ENCODE measurements at places on chromosomes 16 and 17.

GRCh38 chr17:39618246-39618913 lies 8.4 kb upstream of the PPP1R1B start:
- H3K27me3 ChIP-seq: no peaks in the 10 kb centered on the region
- no peak overlapping the region for H3K27ac ChIP-seq
- H3K4me1 ChIP-seq: no peaks in the 10 kb centered on the region
- H3K36me3 ChIP-seq: no peaks in the 10 kb centered on the region
- no peak for DNase-seq
- H3K4me3 ChIP-seq: peak overlapping the region; percentile 65

DNA sequence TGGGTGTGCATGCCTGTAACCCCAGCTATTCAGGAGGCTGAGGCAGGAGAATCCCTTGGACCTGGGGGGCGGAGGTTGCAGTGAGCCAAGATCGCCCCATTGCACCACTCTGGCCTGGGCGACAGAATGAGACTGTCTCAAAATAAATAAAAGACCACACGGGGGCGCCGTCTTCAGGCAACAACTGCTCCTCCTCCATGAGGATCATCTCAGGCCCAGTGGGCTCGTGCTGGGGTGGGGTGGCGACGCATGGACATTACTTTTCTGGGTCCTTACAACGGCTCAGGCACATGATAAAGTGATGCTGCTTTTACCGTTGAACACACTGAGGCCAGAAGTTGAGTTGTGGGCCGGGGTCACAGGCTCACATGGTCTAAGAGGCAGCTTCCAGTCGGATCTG lies 56.2 kb downstream of the PRMT7 start:
- H3K4me3 ChIP-seq: no peak overlapping the region
- H3K27me3 ChIP-seq: no peaks in the 10 kb centered on the region
- H3K4me1 ChIP-seq: peaks cover 27% of the 10 kb centered on the region

GRCh38 chr17:66309793-66310192 lies 7.4 kb downstream of the PRKCA start:
- no peaks in the 10 kb centered on the region for H3K4me1 ChIP-seq
- DNase-seq: no peak
- no peak overlapping the region for H3K4me3 ChIP-seq
- H3K27me3 ChIP-seq: no peaks in the 10 kb centered on the region
- H3K27ac ChIP-seq: no peak overlapping the region
- no peaks in the 10 kb centered on the region for H3K36me3 ChIP-seq

GRCh38 chr16:17224879-17225281 lies 245.9 kb downstream of the XYLT1 start:
- no peak overlapping the region for H3K4me3 ChIP-seq
- no peaks in the 10 kb centered on the region for H3K36me3 ChIP-seq
- peak; percentile 29 for DNase-seq
- H3K27me3 ChIP-seq: no peaks in the 10 kb centered on the region

DNA sequence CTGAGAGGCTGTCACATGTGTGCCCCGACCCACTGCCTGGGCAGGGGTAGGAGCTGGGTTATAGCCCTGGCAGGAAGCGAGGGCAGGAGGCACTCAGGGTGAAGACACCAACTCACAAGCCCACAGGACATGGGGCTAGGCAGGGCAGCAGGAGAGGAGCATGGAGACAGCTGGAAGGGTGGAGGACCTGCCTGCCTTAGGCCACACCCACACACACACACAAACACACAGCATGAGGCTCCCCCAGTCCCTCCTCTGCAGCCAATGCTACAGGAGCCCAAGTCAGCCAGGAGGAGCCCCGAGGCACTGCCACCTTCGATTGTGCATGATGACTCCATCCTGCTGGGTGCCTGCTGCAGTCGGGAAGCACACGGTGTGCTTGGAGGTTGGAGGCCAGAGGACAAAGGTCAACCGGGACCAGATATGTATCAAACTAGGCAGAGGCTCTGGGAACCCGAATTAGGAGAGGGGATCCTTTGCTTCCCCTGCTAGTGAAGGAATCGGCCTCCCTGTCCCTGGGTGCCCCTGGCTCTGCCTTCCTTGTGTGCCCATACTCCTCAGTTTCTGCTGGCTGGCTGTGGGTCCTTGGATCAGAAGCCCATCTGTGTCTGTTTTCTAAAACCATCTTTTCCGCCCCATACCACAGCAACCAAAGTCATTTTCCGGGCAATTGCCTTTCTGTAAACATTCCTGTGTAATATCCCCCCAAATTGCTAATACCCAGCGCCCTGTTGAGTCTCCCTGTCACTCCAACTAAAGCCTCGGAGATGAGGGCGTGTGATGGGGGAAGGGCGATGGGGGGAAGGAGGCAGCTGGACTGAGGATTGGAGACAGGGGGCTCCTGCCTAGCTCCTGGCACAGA lies 20.5 kb downstream of the SRCIN1 start:
- H3K4me3 ChIP-seq: no peak overlapping the region
- H3K27ac ChIP-seq: no peak overlapping the region
- no peaks in the 10 kb centered on the region for H3K27me3 ChIP-seq

GRCh38 chr17:58112970-58113631 lies 29.9 kb downstream of the DYNLL2 start:
- no peak overlapping the region for H3K27ac ChIP-seq
- no peaks in the 10 kb centered on the region for H3K36me3 ChIP-seq
- peak; percentile 78 for DNase-seq

DNA sequence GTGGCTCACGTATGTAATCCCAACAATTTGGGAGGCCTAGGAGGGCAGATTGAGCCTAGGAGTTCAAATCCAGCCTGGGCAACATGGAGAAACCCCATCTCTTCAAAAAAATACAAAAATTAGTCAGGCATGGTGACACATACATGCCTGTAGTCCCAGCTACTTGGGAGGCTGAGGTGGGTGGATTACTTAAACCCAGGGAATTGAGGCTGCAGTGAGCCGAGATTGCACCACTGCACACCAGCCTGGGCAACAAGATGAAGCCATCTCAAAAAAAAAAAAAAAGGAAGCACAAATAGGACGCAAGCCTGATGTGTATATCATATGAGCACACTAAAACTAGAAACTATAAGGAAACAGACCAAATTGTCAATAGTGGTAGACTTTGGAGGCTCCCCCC lies 17.1 kb upstream of the FLCN start:
- DNase-seq: no peak
- no peak overlapping the region for H3K4me3 ChIP-seq
- no peak overlapping the region for H3K27ac ChIP-seq

DNA sequence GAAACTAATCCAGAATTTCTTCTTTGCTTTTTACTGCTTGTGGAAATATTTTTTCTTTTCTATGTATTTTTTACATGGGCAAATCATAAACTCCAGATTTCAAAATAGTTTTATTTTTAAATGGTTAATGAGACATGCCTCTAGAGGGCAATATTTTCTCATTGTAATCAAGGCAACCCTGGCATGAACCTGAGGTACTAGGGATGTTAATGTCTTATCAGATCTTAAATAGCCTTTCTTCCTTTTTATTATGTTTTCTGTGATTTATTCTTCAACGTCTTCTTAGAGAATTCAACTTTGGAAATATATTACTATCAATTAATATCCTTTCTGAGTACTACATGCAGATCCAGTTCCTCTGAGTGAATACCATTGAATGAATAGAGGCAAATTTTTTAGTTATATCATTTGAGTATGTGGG lies 324.7 kb downstream of the BCAS3 start:
- H3K27me3 ChIP-seq: no peaks in the 10 kb centered on the region
- no peak overlapping the region for H3K27ac ChIP-seq
- H3K4me3 ChIP-seq: no peak overlapping the region
- no peak for DNase-seq

- peaks cover 30% of the 10 kb centered on the region for H3K36me3 ChIP-seq
- H3K4me1 ChIP-seq: peaks cover 15% of the 10 kb centered on the region
- H3K27me3 ChIP-seq: no peaks in the 10 kb centered on the region
- no peak overlapping the region for H3K27ac ChIP-seq
- peak; percentile 79 for DNase-seq
These were observed 34.5 kb downstream of the YWHAE start for GRCh38 chr17:1365445-1366039.

DNA sequence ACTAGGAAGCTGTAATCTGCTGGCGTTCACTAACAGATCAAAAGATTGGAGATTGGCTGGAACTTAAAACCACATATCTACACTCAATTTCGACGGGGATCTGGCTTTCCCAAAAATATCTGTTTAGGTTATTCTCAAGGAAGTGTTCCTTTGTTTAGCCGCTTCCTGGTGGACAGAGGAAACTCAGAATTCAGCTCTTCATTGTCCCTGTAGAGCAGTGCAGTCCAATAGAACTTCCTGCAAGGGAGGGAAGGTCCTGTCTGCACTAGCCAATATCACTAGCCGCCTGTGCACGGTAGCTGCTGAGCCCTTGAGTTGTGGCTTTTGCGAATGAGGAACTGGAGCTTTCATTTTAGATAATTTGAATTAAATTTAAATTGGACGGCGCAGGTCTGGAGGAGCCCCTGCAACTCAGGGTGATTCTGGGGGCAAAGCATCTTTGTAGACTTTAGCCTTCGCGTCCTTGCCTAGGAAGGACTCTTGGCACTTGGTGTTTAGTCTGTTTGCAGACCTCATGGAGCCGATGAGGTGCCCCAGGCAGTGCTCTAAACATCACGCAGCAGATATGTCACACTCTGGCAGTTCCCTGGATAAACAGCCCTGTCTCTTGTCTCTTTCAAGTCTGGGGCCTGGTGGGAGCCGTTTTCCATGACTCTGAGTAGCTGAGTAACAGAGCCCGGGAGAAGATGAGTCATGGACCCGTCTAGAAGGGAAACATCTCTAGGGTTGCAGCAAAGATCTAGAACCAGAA lies 122.2 kb downstream of the CCDC182 start:
- no peaks in the 10 kb centered on the region for H3K27me3 ChIP-seq
- H3K36me3 ChIP-seq: no peaks in the 10 kb centered on the region
- peaks cover under 1% of the 10 kb centered on the region for H3K4me1 ChIP-seq
- peak overlapping the region; percentile 12 for H3K4me3 ChIP-seq
- peak overlapping the region; percentile 43 for H3K27ac ChIP-seq
- peak; percentile 70 for DNase-seq

DNA sequence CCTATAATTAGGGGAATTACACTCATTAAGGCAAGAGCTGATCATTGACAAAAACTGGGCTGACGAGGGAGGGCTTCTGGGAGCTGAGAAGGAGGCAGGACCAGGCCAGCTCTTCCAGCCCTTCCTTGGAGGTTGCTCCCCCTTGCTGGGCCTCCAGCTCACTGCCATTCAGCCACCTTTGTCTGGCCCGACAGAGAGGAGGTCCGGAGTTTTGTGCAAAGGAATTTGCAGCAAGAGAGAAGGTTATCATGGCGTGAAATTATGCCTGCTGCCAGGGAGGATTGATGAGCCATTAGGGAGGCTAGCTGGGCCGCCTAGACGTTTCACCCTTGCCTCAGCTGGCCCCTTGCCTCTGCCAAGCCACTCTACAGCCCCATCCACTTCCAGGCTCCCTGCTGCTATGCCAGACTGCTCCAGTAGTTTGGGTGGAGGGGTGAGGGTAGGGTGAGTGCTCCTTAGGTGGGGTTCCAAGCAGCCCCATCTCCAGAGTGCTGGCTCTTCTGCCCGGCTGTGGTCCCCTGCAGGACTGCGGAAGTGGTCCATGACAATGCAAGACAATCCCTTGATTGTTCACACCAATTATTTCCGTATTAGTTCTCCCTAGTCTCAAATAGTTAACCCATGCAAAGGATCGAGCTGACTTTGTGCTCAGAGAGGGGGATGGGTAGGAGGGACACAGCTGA lies 17.1 kb upstream of the PHF12 start:
- H3K27me3 ChIP-seq: no peaks in the 10 kb centered on the region
- H3K36me3 ChIP-seq: no peaks in the 10 kb centered on the region
- no peak for DNase-seq
- H3K27ac ChIP-seq: no peak overlapping the region

DNA sequence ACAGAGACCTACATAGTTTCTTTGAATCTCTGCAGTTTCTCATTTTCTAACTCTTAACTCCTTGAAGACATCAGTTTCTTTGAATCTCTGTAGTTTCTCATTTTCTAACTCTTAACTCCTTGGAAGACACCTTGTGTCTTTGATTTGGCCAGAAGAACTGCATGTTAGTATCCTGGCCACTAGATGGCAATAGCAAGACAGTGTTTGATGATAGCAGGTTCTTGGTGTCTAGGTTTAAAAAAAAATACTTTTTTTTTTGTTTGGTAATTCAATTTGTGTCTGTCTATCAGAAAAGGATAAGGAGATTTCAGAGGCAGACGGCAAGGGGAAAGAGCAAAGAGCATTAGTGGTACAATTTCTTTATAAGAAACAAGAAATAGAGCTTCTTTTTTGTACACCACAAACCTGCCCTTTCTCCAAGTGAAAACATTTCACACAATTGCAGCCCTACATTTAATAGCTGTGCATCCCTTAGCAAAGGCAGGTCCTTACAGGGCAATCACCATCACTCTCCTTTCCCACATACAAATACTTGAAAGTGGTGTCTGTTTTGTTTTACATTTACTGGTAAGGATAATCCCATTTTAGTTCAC lies 1324.9 kb upstream of the CDH8 start:
- no peak overlapping the region for H3K27ac ChIP-seq
- no peaks in the 10 kb centered on the region for H3K36me3 ChIP-seq
- no peak for DNase-seq
- no peaks in the 10 kb centered on the region for H3K27me3 ChIP-seq

DNA sequence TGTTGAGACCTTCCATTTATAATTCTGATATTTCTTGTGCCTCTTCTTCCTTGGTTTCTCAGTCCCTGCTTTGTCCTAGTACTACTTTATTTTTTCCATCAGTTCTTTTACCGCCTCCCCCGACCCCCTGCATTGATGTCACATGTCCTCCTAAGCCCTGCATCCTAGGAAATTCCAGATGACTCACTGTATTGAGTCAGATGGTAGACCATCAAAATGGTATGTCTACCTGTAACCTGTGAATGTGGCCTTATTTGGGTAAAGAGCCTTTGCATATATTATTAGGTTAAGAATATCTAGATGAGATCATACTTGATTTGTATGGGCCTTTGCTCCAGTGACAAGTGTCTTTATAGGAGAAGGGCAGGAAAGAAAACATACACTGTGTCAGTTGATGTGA lies 515.3 kb upstream of the CA10 start:
- DNase-seq: no peak
- H3K4me3 ChIP-seq: no peak overlapping the region
- H3K36me3 ChIP-seq: no peaks in the 10 kb centered on the region

DNA sequence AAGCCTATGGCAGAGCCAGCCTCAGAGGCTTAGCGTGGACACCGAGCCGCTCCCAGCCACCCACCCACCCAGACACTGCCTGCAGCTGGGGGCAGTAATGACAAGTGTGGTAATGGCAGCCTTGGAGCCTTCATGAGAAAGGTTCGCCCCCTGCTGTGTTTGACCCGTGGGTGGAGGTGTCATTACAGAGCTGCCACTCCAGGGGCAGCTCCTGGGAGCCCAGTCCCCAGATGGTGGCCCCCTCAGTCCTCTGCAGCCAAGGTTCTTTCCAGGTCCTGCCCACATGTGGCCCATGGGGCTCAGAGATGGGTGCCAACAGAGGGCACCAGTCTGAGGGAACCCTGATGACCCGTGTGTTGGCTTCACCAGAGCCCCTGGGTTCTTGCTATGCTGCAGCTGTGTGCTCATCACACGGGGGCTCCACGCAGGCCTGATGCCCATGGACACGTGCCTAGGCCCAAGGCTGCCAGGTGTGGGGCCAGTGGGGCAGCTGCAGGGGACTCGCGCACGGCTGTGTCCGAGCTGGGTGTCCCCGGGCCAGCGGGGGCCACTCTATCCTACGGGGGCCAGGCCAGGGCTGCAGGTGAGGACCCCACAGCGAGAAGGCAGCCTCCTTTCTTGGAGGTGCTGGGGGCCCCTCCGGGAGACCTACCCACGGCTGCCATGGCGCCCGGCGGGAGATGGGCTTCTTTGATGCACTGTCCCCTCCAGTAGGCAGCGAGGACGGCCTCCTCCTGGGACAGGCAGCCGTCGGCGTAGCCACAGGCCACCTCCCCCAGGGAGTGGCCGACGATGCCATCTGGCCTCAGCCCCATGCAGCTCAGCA lies 8.1 kb downstream of the FASN start:
- no peaks in the 10 kb centered on the region for H3K4me1 ChIP-seq
- H3K4me3 ChIP-seq: no peak overlapping the region
- no peaks in the 10 kb centered on the region for H3K27me3 ChIP-seq
- H3K27ac ChIP-seq: no peak overlapping the region
- DNase-seq: no peak
- no peaks in the 10 kb centered on the region for H3K36me3 ChIP-seq
